ENCODE measurements at places on chromosomes 4 and X. TPM values are rescaled to one million over a fixed set of nuclear protein-coding genes. Genes with fewer than 3 reads are reported as not detected.

GPRASP3 gene
- polyA plus RNA-seq = 7.0 TPM

ARMCX1 gene
- polyA plus RNA-seq = 93.8 TPM

GYPE gene
- 1.4 TPM for polyA plus RNA-seq

MSX1 gene
- 1.9 TPM for polyA plus RNA-seq

BCLAF3 gene
- 8.1 TPM for polyA plus RNA-seq

DNA sequence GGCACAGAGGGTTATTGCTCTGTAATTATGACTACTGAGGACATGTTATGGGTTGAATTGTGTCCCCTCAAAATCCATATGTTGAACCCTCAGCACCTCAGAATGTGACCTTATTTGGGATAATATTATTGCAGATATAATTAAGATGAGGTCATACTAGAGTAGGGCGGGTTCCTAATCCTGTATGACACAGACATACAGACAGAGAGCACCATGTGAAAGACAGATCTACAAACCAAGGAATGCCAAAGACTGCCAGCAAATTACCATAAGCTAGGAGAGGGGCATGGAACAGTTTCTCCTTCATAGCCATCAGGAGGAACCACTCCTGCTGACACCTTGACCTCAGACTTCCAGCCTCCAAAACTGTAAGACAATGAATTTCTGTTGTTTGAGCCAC is 115.2 kb upstream of the OTUD4 start:
- DNase-seq = no peak

DNA sequence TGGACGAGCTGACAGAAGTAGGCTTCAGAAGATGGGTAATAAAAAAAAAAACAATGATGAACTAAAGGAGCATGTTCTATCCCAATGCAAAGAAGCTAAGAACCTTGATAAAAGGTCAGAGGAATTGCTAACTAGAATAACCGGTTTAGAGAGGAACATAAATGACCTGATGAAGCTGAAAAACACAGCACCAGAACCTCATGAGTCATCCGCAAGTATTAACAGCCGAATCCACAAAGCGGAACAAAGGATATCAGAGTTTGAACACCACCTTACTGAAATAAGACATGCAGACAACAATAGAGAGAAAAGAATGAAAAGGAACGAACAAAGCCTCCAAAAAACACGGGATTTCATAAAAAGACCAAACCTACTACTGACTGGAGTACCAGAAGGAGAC is 10.5 kb downstream of the NELFA start:
- no peak for DNase-seq

DNA sequence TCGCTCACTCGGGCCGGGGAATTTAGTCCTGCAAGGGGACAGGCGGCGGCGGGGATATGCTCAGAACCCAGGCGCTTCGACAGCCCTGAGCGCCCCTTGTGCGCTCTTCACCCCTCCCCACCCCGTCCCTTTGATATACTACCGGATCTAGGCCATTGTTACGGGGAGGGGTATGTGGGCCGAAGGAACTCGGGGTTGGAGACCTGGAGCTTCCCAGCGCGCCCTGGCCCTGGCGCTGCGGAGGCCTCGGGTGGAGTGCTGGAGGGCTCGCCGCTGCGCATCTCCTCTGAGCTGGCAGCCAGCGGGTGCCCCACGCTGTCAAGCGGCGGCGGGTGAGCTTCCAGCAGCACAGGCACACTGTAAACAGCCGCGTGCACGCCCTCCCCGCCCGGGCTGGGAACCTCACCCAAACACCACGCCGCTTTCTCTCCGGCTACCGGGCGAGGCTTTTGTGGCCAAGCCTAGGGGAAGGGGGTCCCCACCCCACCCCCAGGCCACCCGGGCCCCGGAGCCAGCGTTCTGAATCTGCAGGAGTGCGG is 54.5 kb upstream of the BCOR start:
- no peak for DNase-seq

- DNase-seq = no peak
Observed at GRCh38 chr4:25860586-25861279, 2.1 kb downstream of the SEL1L3 start.

DNA sequence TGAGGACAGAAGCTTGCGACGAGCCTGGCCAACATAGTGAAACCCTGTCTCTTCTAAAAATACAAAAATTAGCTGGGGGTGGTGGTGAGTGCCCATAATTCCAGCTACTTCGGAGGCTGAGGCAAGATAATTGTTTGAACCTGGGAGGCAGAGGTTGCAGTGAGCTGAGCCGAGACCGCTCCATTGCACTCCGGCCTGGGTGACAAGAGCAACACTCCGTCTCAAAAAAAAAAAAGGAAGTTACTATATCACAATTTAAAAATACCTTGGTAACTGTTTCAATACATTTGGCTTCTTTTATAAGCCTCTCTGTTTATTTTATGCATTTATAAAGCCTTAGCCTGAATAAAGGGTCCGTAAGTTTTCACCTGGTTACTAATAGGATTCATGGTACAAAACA is 46.6 kb upstream of the CHRNA9 start:
- no peak for DNase-seq

DNA sequence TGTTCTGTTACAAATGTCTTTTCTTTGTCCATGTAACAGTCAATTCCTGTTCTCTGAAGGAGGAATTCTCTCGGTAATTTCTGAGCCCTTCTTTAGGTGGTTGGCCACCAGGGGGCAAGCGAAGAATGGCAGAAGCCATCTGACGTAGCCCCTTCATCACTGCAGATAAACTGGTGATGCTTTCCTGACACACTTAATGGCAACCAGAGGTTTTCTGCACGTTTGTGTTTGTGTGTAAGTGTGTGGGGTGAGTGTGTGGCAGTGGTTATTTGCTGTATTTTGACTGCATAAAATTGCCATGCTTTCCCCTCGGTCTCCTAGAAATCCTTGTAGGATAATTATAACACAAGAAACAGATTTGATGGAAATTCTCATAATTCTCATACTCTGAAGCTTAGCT is 64.8 kb upstream of the STOX2 start:
- DNase-seq = no peak

All from forelimb muscle (tissue), 1 donor.